SK-N-SH (cell line): ENCODE measurements at places on chromosomes 5 and 9.

DNA sequence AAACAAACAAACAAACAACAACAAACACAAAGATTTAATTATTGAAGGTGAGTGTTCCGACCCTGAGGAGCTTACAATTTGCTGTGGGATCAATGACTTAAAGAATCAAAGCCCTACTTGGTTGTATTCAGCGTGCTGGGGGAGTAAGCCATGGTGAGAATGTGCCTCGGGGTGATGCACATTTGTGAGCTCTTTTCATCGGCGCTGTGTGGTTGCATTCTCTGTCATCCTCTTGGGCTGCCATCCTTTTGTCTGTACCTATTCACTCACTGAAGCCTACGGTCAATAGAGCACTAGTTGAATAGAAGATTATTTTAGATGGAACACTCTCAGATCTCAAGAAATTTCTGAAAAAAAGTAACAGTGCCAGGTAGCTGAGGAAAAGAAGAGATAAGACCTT is 203.9 kb downstream of the CTNND2 start:
- no peak for DNase-seq

- peak; percentile 68 for DNase-seq
Observed at GRCh38 chr9:91954841-91955471, 4.9 kb upstream of the ROR2 start.

DNA sequence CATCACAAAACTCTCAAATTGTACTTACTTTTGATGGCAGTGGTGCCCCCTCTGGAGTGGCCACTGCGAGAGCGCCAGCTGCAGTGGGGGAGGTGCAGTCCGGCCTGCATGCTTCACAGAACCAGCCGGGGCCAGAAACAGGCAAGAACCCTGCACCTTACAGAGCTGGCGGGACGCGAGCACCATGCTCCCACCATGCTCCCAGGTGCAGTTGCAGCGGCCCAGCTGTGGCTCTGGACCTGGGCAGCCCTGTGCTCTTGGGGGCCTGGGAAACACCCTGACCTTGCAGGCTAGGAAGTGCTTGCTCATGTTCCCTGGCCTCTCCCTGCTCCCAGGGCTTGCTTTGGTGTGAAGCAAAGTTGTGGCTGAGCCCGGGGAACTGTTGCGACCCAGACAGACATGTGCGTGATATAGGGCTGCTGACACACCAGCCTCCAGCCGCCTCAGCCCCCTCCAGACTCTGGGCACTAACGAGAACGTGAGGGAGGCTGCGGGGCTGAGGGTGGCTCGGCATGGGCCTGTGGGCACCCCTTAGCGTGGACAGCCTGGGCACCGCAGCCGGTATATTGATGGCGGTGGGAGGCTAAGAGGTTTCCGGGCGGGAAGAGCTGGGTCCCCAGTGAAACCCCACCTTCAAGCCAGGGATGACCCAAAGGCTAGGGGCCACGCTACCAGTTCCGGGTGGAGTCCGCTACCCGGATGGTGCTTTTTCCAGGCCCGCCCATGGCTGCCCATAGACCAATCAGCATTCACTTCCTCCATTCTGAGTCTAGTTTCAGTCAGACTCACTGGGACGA is 1809.9 kb upstream of the ACO1 start:
- DNase-seq, result no peak

DNA sequence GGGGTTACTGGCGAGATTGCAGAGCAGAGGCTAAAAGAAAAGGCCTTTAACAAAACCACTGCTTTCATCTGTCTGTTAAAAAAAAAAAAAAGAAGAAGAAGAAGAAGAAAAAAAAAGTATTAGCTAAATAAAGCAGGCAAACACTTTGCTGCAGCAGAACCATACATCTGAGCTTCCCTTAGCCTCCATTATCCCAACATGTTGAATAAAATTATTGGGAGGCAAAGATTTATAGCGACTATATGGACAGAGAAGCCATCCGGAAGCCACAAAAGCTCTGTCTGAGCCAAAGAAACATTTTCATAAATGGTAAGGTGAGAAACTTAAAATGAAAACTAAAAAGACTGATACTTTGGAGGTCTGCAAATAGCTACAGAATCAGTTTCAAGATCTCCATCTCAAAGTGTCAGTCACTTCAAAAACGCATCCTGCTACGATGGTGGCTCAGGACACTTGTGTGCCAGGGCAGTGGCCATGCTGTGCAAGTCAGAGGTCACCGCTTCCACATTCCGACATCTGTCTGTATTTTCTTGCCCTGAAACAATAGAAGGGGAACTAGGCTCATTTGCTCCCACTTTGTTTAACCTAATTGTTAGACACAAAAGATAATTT is 9.6 kb downstream of the EFNA5 start:
- DNase-seq, result no peak

- DNase-seq, result no peak
Observed at GRCh38 chr5:176779537-176779936, 30.8 kb upstream of the UNC5A start.

GRCh38 chr5:137688210-137688840 is 47.6 kb downstream of the KLHL3 start:
- no peak for DNase-seq

DNA sequence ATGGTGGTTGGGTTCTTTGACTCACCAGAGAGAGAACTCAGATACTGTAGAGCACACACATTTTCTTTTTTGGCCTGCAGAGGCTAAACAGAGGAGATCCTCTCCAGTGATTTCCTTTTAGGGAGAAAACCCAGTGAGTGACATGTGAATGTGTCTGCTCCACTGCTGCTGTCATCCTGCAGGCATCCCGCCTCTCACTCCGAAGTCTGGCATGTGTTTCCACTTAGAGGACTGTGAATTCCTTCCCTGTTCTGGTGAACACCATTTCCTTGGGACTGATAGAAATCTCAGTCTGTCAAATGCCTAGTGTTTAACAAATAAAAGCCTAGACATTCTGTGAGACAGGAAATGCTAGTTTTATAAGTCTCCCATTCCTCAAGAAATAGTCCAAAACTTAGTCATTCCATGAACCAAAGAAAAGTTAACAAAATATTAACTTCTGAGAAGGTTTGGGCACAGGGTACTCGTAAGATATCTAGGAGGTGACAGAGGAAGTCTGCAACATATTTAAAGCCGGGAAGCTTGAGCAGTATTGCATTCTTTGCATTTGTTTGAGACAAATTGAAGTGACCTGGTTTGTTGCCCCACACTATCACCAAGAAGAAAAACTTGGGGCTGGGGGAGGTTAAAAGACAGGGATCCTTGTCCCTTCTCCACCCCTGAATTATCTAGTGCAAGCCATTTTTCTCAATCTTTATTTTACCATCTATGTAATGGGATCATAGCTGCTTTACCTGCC is 74.9 kb upstream of the NIPAL4 start:
- DNase-seq, result peak; percentile 72

- peak; percentile 15 for DNase-seq
Observed at GRCh38 chr5:180389252-180390101, 36.3 kb upstream of the GFPT2 start.

GRCh38 chr5:95644351-95645042 is 2.1 kb upstream of the RFESD start:
- DNase-seq, result peak; percentile 44

GRCh38 chr5:87110721-87111120 is 157.0 kb upstream of the RASA1 start:
- DNase-seq, result no peak

DNA sequence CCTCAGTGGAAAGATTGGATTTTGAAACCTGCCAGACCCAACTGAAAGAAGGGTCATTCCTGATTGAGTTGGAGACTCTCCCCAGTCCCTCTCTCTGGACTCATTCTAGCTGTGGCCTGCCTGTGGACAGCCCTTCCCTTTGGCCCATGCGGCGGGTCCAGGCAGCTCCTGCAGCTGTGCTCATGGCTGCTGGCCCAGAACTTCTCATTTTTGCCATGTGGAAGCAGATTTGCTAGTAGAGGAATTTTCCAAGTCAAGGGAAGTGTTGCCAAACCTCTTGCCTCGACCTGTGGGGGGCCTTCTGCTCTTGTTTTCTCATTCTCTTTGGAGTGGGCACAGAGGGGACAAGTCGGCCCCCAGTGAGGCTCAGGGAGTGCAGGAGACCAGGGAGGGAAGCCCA is 89.2 kb downstream of the ANKRD33B start:
- DNase-seq, result no peak

- DNase-seq, result no peak
Observed at GRCh38 chr5:42872865-42873264, 61.2 kb upstream of the SELENOP start.

DNA sequence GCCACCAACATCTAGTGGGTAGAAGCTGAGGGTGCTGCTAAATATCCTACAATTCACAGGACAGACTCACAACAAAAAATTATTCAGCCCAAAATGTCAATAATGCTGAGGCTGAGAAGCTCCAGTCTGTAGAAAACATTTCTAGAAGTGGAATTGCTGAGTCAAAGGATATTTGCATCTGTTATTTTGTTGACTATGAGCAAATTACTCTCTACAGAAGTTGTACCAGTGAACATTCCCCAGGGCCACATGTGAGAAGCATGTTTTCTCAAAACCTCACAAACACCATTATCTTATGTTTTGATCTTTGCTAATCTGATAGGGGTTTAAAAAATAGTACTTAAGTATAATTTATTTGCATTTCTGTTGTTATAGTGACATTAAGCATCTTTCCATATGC is 15.4 kb downstream of the ITK start:
- no peak for DNase-seq
